ENCODE measurements at places on chromosomes 13 and 19.

GRCh38 chr13:98839856-98840769 is 87.6 kb upstream of the SLC15A1 start:
- DNase-seq: peak; percentile 25

DNA sequence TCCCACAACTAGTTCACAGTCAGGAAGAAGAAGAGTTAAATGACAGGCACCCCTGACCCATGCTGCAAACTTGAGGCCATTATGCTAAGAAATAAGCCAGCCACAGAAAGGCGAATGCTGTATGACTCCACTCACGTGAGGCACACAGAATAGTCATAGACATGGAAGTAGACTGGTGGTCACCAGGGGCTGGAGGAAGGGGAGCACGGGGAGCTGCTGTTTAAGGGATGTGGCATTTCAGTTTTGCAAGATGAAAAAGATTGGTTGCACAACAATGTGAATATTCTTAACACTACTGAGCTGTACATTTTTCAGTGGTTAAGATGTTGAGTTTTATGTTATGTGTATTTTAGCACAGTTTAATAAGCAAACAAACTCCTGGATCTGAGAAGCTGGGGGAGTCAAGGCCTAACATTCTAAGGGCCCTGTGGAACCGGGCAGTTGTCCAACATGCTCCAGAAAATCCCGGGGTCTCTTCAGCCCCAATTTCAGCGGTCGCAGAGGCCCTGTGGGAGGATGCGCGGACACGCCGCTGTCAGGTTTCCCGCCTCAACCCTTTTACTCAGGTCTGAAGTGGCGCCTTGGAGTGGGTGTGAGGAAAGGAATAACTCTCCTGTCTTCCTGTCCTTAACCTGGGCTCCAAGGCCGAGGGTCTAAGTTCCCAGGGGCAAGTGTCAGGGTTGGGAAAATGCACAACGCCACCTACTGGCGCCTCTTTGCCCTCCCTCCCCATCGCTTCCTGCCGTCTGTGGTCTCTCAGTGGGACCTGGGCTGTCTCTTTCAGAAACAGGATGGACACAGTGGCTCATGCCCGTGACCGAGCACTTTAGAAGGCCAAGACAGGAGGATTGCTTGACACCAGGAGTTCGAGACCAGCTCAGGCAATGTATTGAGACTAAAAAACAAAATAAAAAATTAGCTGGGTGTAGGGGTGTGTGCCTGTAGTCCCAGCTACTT is 4.4 kb upstream of the TMEM272 start:
- DNase-seq: no peak

DNA sequence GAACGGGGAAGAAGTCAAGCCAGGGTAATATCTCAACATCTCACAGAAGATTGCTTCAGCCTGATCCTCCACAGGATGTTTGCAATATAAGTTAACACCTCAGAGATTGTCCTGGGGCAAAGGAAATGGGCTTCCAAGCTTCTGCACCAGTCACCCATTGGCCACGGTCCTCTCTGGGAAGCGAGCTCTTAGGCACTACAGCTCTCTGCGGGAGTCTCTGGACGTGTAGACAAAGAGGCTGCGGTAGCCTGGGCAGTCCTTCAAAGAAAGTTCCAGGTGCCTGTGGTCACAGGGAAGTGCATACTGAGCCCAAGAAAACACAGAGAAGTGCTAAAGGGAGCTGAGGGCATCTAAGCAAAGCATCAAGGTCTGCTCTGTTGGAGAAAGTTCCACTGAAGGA is 805.7 kb downstream of the DIAPH3 start:
- DNase-seq: no peak

- no peak for DNase-seq
These were observed 9.7 kb upstream of the ARHGAP45 start for GRCh38 chr19:1057176-1057855.

GRCh38 chr13:51826606-51827005 is 18.4 kb downstream of the TMEM272 start:
- no peak for DNase-seq

GRCh38 chr19:13396250-13397080 is 109.8 kb downstream of the CACNA1A start:
- DNase-seq: no peak

GRCh38 chr13:23427342-23427843 is 6.1 kb downstream of the SACS start:
- no peak for DNase-seq

- no peak for DNase-seq
These were observed 16.6 kb downstream of the IL12RB1 start for GRCh38 chr19:18070181-18070580.

DNA sequence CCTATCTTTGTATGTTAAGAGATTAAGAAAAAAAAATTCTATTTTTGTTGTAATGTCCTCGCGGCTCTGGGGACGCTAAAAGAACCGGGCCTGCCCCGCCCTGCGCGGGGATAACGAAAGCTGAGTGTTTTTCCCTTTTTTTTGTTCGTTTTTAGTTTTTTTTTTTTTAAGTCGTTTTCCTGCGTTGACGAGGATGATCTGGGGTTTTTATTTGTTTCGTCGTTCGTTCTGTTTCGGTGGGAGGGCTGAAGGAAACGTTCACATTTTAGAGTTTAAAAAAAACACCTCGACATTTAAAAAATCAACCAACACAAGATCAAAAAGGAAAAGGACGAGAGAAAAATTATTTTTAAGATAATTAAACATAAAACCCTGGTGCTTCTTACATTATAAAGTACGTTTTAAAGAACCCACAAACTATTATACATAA is 5.6 kb downstream of the LYL1 start:
- DNase-seq: no peak

DNA sequence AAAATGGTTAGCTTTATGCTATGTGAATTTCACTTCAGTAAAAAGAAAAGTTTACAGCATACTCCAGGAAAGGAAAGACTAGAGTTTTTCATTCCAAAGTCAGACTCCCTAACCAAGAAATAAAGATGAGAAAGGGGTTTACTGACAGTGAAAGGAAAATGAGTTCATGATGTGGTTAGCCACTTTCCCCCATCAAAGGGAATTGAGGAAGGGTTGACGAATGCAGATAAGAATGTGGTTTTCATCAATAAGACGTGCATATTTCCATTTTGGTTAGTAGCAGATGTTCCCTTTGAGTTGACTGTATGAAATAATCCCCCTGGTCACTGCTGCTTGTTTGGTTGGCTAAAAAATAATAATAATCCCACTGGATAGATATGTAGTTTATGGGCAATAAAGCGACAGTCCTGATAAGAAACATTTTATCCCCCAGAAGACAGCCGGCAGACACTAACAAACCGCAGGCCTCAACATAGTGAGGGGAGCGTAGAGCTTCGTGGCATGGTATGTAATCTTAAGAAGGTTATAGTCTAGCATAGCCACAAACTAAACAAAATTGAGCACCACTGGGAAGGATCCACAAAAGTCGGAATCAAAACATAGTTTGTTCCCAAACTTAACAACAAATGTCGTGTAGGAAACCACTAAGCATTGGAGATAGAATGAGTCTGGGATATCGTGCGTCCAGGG is 114.8 kb downstream of the COL4A2 start:
- no peak for DNase-seq

- no peak for DNase-seq
These were observed 218.0 kb upstream of the SERP2 start for GRCh38 chr13:44155422-44156293.

DNA sequence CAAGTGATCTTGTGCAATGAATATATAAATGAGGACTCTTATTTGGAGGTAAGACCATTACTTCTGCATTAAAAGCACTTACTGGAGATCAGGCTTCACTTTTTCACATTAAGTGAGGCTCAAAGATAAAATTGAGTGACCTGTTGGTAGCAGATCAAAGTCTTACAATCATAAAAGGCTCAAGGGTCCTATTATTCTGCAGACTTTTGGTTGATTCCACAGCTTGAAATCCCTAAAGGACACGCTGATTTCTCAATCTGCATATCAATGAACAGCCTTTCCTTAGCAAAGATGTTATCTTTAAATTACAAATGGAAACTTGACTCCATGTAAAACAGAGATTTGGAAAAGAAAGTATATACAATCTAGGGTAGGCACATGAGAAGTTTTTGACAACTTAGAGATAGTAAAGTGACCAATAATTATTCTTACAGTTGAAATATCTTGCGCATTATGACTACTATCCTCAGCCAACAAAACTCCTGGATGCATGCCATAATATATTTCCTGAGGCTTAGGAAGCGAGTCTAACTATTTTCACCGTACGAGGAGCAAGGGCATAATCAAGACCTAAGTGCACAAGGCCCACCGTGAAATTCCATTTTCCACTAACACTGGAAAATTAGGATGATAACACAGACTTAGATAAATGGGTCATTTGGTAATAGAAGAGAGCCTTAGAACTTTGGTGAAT is 640.7 kb downstream of the LIG4 start:
- DNase-seq: no peak

DNA sequence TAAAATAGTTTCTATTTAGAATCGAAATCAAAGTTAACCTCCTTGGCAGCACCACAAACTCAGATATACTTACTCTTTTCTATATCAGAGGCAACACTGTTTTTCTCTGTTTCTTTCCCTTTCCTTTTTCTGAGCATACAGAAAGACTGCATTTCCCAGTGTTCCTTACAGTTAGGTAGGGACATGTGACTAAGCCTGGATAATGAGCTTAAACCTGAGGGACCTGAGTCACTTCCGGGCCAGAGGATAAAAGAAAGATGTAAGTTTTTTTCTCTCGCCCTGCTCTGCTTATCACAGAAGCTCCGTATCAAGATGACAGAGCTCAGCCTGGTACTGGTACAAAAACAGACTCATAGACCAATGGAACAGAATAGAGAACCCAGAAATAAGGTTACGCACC is 531.9 kb downstream of the KLF12 start:
- no peak for DNase-seq

GRCh38 chr19:17676295-17676694 is 11.9 kb downstream of the UNC13A start:
- DNase-seq: no peak

DNA sequence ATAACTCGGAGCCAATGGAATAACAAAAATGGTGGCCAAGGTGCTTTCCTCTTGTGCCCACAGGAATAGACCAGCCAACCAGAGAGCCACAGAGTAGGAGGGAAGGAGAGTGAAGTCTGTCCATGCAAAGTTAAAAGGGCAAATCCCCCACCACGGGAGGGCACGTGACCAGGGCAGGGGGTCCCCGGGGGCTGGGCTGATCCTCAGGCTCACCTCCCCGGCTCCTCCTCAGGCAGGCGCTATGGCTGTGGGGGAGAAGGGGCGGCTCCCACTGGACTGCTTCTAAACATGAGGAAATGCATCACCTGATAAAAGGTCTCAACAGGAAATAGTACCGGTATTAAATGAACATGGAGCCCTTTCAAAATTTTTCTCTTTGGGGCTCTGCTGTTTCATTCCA is 73.2 kb upstream of the SLC15A1 start:
- DNase-seq: no peak

DNA sequence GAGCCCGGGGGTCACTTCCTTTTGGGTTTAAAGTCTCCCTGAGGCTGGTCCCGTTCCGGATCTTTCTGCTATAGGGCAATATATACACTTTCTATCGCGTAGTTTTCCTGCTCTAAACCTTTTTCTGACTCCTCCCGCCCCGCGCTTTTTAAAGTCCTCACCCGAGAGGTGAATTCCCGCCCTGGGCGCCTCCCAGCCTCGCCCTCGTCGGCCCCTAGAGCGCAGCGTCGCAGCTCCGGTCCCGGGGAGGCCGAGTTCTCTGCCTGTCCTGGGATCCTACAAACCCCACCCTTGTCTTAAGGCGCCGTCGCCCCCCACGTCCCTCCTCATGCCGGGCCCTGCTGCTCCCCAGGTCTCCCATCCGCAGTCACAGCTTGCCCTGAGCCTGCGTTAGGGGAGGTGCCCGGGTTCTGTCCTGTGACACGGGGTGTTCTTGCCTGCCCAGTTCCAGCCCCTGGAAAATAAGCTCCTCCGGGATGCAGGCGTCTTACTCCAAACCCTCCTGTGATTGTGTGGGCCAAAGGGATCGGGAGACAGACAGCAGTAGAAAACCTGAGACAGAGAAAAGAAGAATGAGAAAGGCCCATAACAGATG is 491 bp downstream of the ZNF525 start:
- DNase-seq: no peak

DNA sequence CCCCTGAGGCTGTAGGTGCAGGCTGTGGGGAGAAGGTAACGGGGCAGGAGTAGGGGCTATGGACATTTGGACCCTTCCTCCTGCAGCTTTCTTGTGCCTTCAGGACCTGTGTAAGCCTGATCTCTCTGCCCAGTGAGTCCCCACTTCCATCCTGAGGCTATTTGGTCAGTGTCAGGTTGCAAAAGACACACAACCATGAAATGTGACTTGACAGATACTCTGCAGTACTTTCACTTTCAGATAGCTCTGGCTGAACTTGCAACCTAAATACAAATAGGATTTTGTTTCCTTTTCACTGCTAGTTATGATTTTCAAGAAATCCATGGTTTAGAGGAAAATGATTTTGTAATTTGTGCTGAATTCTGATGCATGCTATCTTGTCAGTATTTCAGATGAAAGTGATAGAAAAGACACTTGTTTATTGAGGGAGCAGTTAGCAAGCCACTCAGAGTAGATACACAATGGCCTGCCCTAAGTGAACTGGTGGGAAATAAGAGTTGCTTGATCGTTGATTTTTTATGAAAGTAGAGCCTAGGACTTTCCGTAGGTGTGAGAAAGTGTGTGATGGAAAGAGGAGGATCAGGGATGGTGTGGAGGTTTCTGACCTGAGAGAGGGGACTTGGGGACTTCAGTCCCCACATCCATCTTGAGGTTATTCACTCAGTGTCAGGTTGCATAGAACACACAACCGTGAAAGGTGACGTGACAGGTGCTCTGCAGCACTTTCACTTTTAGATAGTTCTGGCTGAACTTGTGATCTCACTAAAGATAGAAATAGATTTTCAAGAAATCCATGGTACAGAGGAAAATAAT is 18.1 kb upstream of the EID2 start:
- no peak for DNase-seq

- no peak for DNase-seq
These were observed 4.0 kb upstream of the IGFL1 start for GRCh38 chr19:46225558-46226004.

- no peak for DNase-seq
These were observed 16.1 kb downstream of the CKM start for GRCh38 chr19:45306518-45307027.

GRCh38 chr19:4717966-4718701 is 5.5 kb downstream of the DPP9 start:
- no peak for DNase-seq

DNA sequence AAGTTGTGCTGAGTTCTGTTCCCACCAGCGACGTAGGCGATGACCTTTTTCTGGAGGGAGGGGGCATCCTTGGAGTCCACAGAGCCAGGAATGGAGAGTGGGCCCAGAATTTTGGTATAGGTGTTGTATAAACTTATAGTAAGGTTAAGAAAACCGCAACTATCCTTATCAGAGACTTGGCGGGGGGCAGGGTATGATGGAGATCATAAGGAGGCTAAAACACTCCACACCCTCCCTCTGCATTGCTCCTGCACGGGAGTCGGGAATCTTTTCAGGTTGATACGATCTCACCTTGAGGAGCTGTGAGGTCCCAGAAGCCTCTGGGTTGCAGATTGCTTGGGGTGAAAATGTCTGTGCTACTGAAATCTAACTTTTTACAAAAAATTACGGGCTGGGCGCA is 6.3 kb upstream of the CEACAM19 start:
- DNase-seq: no peak

DNA sequence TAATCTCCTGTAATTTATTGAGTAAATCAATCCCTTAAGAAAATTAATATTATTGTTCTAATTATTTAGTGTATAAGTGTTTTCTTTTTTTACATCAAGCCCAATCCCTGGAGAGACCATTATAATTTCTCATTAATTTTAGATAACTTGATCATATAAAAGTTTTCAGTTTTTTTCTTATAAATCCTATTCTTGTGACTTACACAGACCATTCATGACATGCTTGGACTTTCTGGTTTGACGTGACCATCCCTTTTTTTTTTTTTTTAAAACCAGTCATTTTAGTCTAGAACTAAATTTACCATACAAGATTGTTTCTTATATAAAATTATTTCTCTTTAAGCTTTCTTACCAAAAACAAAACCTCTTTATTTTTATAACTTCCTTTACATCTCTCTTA is 5.4 kb upstream of the MTRF1 start:
- no peak for DNase-seq

Measured in activated T-cell treated with anti-CD3 and anti-CD28 coated beads for 24 hours (primary cell).